Stimulated activated CD4-positive, alpha-beta T cell treated with anti-CD3 and anti-CD28 coated beads, Interleukin-4, amount 100 ng/mL, for 48 hours (primary cell): ENCODE measurements at places on chromosomes 5 and 9.

DNA sequence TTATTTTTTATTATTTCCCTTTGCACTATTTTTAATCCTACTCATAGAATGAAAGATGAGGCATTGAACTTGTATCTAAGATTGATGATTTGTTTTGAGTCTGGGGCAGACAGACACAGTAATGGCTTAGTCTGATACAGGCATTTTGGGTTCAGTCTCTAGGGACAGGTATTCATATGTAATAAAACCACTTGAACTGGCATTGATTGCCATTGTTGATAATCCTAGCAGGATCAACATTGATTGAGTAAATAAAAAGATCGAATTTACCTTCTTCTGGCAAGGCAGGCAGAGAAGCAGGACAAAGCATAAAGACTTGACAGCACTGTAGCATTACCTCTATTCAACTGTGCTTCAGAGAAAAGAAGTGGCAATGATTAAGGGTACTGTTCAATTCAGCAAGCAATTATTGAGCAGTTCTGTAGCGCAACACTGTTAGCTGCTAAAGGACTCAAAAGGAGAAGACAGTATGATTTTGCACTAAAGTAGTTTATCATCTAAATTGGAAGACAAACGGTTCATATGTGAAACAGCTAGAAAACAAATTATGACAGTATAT lies 144.4 kb downstream of the COMMD10 start:
- DNase-seq: no peak

GRCh38 chr5:18028036-18028435 lies 393.8 kb downstream of the TAF11L14 start:
- no peak for DNase-seq

DNA sequence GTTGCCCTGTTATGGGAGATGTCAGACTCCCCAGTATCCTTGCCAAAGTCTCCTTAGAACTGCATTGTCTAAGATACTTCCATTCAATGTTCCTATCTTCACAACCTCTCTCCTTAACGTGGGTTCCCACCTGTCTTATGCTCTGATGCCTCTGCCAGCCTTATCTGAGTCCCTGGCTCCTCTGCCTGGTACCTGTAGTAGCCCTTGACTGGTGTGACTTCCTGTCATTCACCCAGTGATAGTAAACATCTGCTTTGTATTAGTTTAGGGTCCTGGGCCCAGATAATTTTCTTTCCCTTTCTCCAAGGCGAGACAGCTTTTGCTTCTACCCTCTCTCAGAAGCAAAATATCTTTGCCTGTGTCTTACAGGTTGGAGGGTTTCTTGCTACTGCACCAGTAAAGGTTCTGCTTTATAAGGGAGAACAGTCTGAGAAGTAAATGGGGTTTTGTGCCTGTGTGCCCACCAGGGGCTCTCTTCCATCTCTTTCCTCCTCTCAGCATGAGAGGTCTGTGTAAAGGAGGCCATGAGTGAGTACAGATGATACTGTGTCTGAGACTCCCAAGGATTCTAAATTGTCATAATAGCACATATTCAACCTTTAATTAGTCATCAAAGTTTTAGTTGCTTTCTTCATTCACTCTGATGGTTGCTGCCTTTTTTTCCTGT lies 220.8 kb downstream of the PRR16 start:
- DNase-seq: no peak

DNA sequence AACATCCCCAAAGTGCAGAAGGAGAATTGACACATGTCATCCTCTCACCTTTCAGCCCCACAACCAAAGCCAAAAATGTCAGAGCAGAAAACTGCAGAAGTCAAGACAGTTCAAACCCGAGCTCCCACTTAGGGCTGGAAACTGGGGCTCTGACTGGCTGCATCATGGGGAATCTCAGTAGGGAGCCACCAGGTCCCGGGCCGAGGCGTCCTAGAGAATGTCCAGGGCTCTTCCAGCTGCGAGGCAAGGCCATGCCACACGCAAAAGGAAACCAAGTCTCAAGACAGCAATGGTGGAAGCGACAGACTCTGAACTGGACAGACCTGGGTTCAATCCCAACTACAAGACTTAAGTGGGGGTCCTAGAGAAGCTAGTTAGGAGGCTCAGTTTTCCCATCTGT lies 13.8 kb downstream of the SH3PXD2B start:
- DNase-seq: no peak

- DNase-seq: no peak
Observed at GRCh38 chr9:121612511-121612998, 38.9 kb upstream of the DAB2IP start.

DNA sequence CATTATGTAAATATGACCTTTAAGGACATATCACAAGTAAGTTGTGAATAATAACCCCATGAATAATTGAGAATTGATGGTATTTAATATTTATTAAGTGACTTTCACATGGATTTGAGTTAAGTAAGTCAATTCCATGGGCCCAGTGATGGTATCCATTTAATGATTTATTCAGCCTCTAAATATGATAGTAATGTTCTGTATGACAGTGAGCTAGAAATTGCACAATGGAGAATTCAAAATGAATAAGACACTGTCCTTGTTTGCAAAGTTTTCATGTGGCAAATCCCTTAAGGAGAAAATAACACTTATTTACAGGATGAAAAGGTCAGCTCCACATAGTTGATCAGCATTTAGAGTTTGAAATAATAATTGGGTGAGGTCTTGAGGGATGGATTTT lies 160.7 kb downstream of the PDE4D start:
- no peak for DNase-seq

- no peak for DNase-seq
Observed at GRCh38 chr5:119343052-119343451, 12.8 kb upstream of the TNFAIP8 start.

DNA sequence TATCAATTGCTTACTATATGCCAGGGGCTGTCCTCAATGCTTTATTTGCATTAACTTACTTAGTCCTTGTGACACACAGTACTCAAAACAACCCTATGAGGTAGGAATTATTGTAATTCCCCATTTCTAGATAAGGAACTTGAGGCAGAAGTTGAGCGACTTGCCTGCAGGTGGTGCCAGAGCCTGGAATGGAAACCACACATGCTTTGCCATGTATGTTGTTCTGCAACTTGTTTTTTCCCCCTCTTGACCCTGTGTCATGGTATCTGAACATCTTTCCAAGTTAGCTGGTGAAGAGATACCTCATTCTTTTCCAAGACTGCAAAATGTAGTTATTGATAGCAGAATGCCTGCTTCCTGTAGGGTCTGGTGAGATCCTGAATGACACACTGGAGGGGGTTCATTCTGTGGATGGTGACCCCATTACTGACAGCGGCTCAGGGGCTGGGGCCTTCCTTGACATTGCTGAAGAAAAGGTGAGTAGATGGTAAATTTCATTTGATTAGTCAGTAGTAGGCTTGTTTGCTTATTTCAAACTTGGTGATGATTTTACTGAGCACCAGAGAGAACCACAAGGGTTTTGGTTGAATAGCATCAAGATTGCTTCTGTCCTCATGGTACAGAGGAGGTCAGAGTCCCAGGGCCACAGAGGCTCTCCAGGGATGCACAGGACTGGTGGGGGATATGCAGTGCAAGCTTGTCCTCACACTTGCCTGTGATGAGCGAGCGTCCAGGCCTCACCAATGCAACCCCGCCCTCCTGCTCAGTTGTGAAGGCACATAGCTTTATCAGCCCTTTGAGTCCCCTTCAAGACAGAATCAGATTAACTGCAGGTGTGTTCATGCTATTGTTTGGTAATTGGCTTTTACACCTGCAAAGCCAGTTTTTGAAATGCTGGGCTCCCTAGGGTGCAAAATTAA lies 57.0 kb downstream of the COL15A1 start:
- DNase-seq: peak; percentile 29

GRCh38 chr5:90853750-90854149 lies 295.2 kb downstream of the ADGRV1 start:
- no peak for DNase-seq

- DNase-seq: no peak
Observed at GRCh38 chr5:179727106-179727505, 5.5 kb upstream of the MAML1 start.

- DNase-seq: no peak
Observed at GRCh38 chr5:98510143-98510985, 263.1 kb upstream of the RGMB start.

DNA sequence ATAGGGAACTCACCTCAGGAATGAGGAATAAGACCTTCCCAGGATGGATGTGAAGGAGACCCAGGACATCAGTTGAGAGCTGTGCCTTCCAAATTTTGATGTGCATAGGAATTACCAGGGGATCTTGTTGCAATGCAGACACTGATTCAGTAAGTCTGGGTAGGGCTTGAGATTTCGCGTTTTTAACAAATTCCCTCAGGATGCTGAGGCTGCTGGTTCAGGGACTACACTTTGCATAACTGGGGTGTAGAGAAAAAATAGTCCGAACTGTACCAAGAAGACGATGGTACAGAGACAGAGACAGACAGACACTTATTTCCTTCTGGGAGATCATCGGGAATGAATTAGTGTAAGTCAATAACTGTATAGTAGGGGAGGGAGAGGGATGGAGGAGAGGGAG lies 82.3 kb upstream of the FREM1 start:
- DNase-seq: no peak

DNA sequence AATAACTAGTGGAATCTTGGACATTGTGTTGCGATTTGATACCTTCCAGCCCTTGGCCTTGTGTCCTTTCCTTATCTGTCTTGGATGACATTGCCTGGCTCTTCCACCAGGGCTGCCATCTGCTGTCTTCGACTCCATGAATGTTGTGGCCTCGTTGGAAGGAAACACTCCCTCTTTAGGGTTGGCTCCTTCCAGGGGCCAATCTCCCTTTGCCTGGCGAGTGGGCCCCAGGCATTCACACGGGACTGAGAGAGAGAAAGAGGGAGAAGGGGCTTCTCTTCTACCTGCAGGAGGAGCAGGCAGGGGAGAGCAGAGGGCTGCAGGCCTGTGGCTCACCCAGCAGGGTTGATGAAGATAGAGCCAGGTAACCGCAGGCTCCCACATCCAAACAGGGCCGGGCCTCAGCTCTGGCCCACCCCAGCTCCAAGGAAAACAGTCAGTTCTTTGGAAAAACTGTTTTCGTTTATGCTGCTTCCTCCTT lies 31.3 kb downstream of the FGF1 start:
- no peak for DNase-seq

DNA sequence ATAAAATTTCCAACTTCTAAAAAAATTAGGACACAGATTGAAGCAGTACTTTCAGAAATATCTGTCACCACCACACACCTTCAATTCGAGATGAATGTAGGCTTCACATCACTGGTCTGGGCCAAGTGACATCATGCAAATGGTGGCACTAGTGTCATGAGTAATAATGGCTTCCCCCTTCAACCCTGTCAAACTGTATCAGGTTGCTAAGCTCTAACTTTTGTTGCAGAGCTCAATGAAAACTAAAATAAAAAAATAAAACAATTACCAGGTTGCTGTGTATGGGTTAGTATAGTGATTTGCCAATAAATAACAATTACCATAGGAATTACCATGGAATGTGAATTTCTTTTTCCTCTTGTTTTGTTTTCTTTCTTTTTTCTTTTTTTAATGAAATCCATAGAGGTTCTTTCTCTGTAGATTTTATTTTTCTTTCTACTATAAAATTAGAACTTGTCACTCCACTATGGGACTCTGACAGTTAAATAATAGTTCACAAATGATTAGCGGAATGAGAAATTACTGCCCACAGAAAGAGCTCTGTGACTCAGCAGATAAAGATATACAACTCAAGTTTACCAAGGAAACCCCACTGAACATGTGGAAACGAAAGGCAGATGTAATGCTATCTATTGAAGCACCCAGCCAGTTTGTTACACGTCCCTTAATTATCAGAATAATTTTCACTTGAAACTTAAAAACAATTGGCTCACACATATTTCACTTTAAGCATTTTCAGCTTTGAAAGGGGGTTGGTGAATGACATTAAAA lies 783.8 kb upstream of the WWC1 start:
- DNase-seq: no peak

- DNase-seq: no peak
Observed at GRCh38 chr9:85527331-85528020, 214.3 kb downstream of the AGTPBP1 start.

- DNase-seq: no peak
Observed at GRCh38 chr5:99587983-99588382, 659.2 kb upstream of the CHD1 start.

- no peak for DNase-seq
Observed at GRCh38 chr5:125961150-125961549, 462.1 kb upstream of the GRAMD2B start.

- no peak for DNase-seq
Observed at GRCh38 chr5:172078726-172079345, 72.4 kb upstream of the FBXW11 start.

GRCh38 chr9:136514022-136514714 lies 31.3 kb upstream of the SEC16A start:
- DNase-seq: no peak

DNA sequence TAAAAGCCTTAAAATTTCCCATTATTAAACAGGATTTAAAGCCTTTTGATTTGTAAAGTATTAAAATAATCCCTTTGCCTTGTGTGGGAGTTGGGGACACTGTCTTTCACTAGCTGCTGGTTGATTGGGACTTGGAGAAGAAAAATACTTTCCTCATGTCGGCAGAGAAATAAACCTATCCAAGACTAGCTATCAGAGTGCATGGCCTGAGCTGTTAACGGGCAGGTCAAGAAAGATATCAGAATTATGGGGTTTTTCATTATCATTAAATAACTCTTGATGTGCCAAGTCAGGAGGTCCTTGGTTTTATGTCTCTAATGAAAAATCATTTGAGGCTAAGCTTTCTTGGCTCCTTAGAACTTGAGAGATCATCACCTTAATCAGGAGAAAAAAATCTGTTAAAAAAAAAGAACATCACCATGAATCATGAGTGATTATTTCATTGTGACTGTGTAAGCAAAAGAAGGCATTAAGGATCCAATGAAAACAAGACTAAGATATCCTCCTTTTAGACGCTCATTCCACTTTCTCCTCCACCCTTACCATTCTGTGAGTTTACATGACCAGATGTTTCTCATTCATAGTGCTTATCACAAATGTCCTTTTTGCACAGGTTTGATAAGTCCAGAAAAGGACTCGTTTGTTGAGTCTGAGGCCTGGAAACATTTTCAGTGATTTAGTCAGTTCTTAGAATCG lies 140.4 kb upstream of the EGFLAM start:
- DNase-seq: no peak

DNA sequence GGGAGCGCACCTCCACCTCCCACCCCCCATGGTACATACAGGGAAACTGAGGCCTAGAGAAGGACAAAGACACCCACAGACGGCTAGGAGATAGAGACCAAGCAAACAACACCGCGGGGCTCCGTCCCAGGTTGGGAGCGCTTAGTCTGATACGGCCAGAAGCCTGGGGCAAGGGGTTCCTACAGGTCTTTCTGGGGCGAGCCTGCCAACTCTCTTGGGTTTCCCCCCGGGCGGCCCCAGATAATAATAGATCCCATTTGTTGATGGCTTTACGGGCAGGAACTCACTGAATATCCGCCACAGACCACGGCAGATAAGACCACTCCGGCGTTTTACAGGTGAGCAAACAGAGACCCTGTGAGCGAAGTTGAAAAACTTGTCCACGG lies 5.0 kb upstream of the EBF1 start:
- DNase-seq: no peak

- no peak for DNase-seq
Observed at GRCh38 chr5:175710326-175710725, 52.5 kb downstream of the HRH2 start.

- no peak for DNase-seq
Observed at GRCh38 chr9:27369591-27369990, 72.6 kb upstream of the EQTN start.

- DNase-seq: no peak
Observed at GRCh38 chr9:4333231-4333740, 33.4 kb upstream of the GLIS3 start.

GRCh38 chr9:121975801-121976277 lies 117.3 kb downstream of the TTLL11 start:
- DNase-seq: no peak
